ENCODE measurements at places on chromosomes 5 and 9.

DNA sequence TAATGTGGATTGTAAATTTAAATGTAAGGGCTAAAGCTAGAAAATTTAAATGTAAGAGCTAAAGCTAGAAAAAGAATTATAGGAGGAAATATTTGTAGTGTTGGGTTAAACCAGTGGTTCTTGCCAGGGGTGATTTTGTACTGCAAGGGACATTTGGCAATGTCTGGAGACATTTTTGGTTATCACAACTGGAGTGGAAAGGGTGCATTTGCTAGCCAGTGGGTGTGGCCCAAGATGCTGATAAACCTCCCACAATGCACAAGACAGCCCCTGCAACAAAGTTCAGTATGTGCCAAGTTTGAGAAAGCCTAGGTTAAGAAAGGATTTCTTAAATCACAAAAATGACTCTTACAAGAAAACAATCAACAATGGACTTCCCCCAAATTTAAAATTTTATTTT is 31.6 kb upstream of the ELL2 start:
- no peak for DNase-seq

DNA sequence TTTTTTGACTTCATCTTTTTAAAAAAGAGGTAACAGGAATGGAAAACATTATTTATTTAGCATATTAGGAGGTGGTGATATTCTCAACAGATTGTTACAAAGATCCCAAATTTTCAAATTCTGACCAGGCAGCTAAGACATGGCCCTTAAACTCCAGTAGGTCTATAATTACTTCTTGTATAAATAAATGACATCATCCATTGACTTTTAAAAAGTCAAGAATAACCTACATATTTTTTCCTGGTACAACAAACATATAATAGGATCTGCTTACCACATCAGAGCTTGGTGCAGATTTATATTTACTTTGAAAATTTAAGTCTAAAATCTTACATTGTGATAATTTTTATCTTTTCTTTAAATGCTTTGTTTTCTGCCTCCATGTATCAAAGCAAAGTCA is 92.2 kb upstream of the TRPM3 start:
- DNase-seq, result no peak

DNA sequence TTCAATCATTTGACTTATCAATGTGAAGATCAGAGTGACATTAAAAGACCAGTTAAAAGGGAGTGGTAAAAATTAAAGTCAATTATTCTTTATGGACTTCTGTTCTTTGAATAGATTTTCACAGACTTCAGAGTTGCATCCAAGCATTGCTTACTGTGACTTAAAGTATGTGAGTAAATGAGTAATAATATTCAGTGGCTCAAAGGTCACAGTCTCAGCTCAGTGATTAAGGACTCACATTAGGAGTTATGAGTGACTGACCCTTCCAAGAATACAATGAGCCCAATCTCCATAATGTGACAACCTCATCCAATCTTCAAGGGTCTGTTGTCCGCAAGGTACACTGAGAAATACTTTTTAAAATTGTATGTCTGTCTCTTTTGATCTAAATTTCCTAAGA is 811.2 kb downstream of the BRINP1 start:
- no peak for DNase-seq

DNA sequence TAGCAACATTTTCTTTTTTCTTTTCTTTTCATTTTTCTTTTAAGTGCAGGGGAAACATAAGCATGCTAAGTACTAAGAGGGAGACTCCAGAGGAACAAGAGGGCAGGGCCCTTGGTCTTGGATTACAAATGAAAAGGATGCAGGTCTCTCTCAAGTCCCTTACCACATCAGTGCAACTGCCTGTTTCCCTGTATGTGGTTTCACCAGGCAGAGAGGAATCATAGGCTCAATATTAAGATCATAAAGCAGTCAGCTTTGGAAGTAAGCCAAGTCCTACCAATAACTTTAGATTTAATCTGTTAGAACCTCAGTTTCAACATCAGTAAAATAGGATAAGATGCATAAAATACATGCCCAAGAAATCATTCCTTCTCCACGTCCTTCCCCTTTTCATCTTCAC is 422.7 kb upstream of the PAPPA start:
- no peak for DNase-seq

DNA sequence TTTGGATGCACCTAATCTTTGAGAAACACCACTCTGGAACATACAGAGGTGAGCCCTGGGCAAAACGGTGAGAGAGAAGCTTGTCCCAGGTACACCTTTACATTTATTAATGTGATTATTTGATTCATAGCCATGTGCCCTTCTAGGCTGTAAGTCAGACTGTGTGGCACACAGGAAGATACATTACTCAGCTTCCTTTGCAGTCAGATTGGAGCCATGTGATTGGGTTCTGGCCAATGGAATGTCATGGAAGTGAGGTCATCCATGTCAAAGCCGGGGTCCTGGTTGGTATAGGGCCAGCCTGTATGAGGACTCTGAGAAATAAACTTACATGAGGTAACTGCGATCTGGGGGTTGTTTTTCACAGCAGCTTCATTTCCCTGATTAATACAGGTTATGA is 106.8 kb upstream of the CD180 start:
- no peak for DNase-seq

- DNase-seq, result no peak
Measured at GRCh38 chr5:22521521-22521920, 331.6 kb downstream of the CDH12 start.

DNA sequence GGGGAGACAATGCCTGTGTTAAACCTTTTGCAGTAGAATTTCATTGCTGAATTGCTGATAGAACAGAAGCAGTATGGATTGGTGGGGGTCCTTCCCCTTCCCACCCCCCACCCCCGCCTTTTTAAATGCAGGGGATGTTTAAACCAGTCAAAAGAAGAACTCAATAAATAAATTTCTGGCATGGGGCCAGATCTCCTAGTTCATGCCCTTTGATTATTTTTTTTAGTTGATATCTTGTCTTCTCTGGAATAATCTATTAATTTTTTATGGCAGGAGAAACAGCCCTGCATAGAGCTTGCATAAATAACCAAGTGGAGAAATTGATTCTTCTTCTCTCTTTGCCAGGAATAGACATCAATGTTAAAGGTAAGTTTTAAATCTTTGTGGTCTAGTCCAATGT is 72.8 kb downstream of the SLF1 start:
- no peak for DNase-seq

- DNase-seq, result no peak
Measured at GRCh38 chr5:135444360-135444759, 2.8 kb downstream of the DCANP1 start.

- DNase-seq, result no peak
Measured at GRCh38 chr5:22719842-22720241, 133.3 kb downstream of the CDH12 start.

DNA sequence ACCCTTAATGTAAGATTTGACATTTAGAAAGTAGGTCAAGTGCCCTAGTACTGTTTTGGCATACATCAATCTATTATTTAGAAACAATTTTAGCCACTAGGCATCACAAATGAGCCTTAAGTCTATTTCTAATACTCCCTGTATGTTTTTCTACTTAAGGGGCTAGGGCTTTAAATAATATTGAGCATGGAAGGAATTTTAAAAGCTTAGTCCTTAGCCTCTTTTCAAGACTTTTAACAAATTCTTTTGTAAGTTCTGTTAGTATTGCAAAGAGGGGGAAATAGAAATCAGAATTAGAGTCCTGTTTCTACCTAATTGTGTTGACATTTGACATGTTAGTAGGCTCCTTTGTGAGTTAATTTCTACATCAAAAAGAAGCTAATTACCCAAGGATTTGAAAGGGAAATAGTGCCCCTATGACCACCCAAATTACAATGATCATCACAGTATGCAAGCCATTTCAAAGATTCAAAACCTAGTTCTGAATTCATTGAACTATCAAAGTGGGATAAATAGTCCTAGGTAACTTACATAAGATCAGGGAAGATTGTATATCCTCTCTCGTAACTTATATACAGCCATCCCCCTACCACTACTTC is 647.8 kb upstream of the ACO1 start:
- DNase-seq, result no peak

GRCh38 chr9:90815183-90815943 is 13.7 kb downstream of the SYK start:
- DNase-seq, result no peak

- DNase-seq, result no peak
Measured at GRCh38 chr5:32842813-32843530, 131.9 kb downstream of the NPR3 start.

- DNase-seq, result no peak
Measured at GRCh38 chr5:14598225-14598624, 16.6 kb downstream of the OTULINL start.

- no peak for DNase-seq
Measured at GRCh38 chr5:169702693-169703481, 65.8 kb downstream of the DOCK2 start.

GRCh38 chr9:77028478-77028877 is 9.0 kb downstream of the FOXB2 start:
- DNase-seq, result no peak

- DNase-seq, result no peak
Measured at GRCh38 chr5:171945066-171945465, 61.4 kb downstream of the FBXW11 start.

DNA sequence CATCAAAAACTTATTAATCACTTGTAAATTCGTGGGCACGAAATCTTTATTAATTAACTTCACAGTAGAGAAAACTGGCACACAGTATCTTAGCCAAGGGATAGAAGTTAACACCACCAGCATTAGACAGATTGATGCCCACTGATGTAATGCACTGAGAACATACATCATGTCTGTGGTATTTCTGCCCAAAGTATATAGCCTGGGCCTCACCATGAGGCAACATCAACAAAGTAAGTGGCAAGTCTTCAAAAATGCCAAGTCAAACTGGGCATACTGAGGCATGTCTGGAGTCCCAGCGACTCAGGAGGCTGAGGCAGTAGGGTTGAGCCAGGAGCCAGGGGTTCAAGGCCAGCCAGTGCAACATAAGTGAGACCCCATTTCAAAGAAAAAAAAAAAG is 79.5 kb downstream of the GLIS3 start:
- no peak for DNase-seq

GRCh38 chr5:66344544-66344943 is 200.4 kb downstream of the SREK1 start:
- DNase-seq, result no peak

GRCh38 chr9:91834740-91835139 is 115.3 kb downstream of the ROR2 start:
- DNase-seq, result no peak

- no peak for DNase-seq
Measured at GRCh38 chr9:121784731-121785411, 133.4 kb downstream of the DAB2IP start.

DNA sequence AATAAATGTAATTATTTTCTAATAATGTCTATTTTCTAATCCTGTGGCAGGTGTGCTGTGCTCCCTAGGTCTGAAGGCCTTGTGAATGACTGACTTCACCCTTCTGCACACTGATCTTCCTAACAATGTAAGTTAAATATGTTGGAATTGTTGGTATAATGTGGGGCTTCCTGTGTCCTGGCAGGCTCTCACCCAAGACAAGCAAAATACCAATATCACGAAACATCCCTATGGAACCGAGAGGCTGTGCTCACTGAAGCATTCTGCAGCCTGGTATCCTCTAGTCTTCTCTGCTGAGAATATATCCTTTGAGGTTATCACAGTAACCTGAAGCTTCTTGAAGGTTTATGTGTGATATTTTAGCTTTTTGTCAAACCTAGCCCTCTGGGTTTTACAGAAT is 159.4 kb downstream of the GABRB2 start:
- no peak for DNase-seq

- no peak for DNase-seq
Measured at GRCh38 chr5:147901599-147902039, 4.7 kb downstream of the C5orf46 start.

GRCh38 chr9:91150998-91151717 is 210.6 kb downstream of the AUH start:
- DNase-seq, result peak; percentile 97

GRCh38 chr9:95433096-95433819 is 83.5 kb downstream of the PTCH1 start:
- DNase-seq, result no peak

GRCh38 chr5:78594610-78595457 is 53.7 kb downstream of the LHFPL2 start:
- peak; percentile 98 for DNase-seq

- DNase-seq, result no peak
Measured at GRCh38 chr9:72951520-72952380, 1.1 kb downstream of the ALDH1A1 start.

- DNase-seq, result no peak
Measured at GRCh38 chr5:128472036-128472435, 66.0 kb downstream of the FBN2 start.

- no peak for DNase-seq
Measured at GRCh38 chr5:77844373-77844622, 68.2 kb upstream of the TBCA start.

GRCh38 chr9:135559606-135560005 is 1.9 kb upstream of the PAEP start:
- no peak for DNase-seq

- no peak for DNase-seq
Measured at GRCh38 chr9:33907347-33907746, 90.4 kb downstream of the UBE2R2 start.

GRCh38 chr5:121121786-121122185 is 657.7 kb downstream of the PRR16 start:
- no peak for DNase-seq

DNA sequence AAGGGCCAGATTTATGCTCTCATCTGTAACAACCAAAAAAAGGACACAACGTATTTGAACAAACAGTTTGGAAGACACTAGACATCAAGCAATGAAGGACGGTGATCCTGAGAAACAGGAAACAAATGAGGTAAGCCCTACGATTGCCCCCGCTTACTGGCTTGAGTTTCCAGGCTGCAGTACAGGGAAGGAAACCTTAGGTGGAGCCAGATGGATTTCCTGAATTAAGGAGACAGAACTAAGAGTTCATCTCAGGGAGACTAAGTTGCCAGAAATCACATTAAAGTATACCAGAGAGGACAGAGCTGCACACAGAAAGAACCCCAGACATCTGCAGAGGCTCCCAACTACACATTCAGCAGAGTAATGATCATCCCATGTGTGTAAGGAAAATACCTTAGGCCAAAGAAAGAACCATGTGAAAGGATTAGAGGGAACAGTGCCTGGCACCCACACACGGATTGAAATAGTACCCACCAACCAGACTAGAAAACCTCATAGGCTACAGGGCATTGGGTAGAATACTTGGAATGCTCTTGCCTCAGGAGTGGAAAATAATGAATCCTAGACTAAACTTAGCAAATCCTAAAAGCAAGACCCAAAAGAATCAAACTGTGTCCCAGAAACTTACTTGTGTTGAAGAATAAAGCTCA is 99.3 kb upstream of the NIPBL start:
- no peak for DNase-seq

DNA sequence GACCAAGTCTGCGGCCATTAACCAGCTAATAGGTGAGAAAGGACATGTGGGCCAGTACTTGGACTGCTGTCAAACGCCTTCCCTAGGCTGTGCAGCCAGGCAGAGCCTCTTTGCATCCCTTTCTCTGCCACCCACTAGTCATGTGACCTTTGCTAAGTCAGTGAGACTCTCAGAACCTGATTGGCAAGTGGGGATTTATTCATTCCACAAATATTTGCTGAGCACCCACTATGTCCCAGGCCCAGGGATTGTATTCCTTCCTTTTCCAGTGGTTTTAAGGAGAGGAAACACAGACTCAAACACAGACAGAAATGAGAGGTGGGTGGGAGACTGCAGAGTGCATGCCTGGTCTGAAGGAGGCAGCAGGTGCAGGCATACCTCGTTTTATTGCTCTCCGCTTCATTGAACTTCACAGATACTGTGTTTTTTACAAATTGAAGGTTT is 71.6 kb upstream of the GALNT10 start:
- no peak for DNase-seq

- DNase-seq, result peak; percentile 6
Measured at GRCh38 chr5:34789021-34789531, 49.9 kb upstream of the TTC23L start.

Data from BJ (cell line).